ENCODE measurements at places on chromosomes 3 and 15. TPM values are rescaled to one million over a fixed set of nuclear protein-coding genes. Genes with fewer than 3 reads are reported as not detected.

Gene CCDC174
- total RNA-seq: 16.6 TPM

Gene SAMMSON
- total RNA-seq: not detected

Gene MKRN2OS
- total RNA-seq: not detected

Gene GOLGA8M
- 0.46 TPM for total RNA-seq

Gene ALG1L2
- total RNA-seq: not detected

Gene RBP2
- total RNA-seq: not detected

Gene CPNE4
- total RNA-seq: not detected

Gene CCNDBP1
- total RNA-seq: 79.5 TPM

Gene IL5RA
- total RNA-seq: 0.15 TPM

Gene TM2D3
- 48.1 TPM for total RNA-seq

Gene PLA2G4E
- not detected for total RNA-seq

Gene CD96
- 37.9 TPM for total RNA-seq

Gene C3orf22
- total RNA-seq: not detected

Gene DAZL
- total RNA-seq: not detected

- no peak for DNase-seq
These were observed 127.5 kb upstream of the STRIT1 start for GRCh38 chr3:155420881-155421486.

GRCh38 chr3:167666563-167666962, 12.8 kb upstream of the WDR49 start:
- DNase-seq: no peak

DNA sequence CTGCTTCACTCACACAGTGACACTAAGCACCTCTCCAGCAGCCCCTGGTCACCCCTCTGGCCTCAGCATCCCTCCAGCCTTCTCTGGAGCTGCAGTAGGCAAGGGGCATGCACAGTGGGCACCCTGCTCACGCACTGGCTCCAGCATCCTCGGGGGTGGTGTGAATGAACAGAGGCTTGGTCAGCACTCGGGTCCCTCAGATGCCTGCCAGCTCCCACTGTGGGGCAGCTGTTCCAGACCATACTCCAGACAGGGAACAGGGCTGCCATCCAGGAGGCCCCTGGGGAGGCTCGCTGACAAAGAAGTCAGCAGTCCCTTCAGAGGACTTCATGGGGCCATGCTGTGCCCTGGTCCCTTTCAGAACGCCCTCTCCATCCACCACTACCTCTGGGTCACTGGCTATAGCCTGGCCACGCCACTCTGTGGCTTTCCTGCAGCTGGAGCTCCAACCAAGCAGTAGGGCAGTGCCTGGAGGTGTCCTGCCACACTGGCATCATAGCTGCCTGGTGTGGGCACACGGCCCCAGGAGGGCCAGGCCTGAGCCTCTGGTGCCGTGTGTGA, 26.3 kb downstream of the ALS2CL start:
- peak; percentile 3 for DNase-seq

- peak; percentile 52 for DNase-seq
These were observed 60.3 kb downstream of the RGMA start for GRCh38 chr15:93028632-93029213.

- no peak for DNase-seq
These were observed 465.0 kb upstream of the ROBO1 start for GRCh38 chr3:80232760-80233159.

- peak; percentile 36 for DNase-seq
These were observed 100.2 kb downstream of the LARS2 start for GRCh38 chr3:45488591-45488990.

- DNase-seq: no peak
These were observed 57.1 kb downstream of the CLDN1 start for GRCh38 chr3:190265126-190265525.

DNA sequence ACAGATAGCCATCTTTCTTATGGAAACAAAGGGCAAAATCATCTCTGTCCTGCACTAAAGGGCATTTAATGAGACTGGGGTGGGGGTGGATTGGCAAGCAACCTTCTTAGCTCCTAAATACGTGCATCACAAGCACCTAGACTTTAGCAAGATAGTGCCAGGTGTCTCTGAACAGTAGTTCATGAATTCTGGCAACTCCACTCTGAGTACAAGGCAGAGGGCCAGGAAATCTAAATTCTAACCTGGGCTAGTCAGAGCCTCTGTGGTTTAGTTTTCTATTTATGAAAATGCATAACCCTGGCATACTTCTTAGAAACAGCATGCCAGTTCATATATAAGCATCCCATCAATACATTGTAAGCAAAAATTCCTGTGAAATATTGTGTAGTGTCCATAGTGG, 788.5 kb downstream of the MCTP2 start:
- no peak for DNase-seq

- DNase-seq: peak; percentile 58
These were observed 1.0 kb downstream of the NGRN start for GRCh38 chr15:90266485-90266884.

- peak; percentile 85 for DNase-seq
These were observed 8.6 kb downstream of the FBXL22 start for GRCh38 chr15:63605816-63606215.

DNA sequence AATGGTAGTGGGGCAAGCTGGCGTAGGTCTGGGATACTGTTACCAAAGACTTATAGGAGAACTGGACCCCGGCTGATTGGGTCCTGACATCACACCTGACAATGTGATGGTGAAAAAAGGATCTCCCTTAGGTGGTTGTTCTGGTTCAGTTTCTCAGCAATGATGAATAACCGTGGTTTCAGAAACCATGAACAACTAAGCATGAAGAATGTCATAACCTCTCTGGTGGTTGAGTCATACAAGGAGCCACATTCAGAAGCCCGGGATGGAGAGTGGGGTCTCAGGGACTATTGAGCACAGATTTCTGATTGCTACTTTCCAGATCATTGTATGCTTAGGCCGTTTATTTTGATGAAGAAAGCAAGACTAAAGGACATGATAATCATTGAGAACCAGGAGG, 17.4 kb downstream of the GPR160 start:
- DNase-seq: peak; percentile 50

DNA sequence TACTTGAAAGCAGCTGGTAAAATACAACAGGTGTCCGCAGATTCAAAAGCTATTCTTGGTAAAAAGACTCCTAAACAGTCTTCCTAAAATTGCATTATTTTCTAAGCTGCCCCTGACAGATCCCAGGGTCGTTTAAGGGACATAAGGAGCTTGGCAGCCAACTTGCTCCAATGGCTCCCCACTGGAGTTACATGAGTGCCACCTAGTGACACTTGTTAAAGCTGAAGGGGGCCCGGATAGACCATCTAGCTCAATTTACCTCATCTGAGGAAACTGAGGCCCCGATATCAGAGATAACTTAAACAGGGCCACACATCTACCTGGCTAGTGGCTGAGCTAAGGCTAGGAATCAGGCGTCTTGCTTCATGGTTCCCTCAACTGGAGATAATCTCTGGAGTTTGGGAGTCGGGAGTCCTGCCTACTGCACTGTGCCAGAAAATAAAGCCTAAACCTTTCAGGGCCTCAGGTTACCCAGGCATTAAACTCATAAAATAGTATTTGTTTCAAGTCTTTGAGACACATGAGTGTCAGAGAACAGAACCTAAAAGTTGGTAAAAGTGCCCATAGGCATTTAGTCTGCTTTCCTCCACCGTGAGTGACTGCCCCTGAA, 6.5 kb upstream of the TBC1D23 start:
- peak; percentile 51 for DNase-seq

- DNase-seq: no peak
These were observed 13.5 kb upstream of the GRAMD1C start for GRCh38 chr3:113825090-113825489.

DNA sequence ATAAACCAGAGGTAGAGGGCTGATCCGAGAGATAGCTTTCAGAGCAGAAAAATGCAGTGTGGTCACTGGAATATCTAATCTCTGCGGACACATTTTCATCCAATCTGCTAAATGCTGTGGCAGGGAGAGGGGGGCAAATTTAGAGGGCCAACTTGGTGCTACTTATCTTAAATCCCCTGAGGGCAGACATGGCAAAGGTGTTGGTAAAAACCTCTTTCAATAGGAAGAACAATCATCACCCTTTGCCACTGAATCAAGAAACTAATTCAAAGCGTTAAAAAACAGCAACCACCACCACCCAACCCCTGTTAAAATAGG, 152.9 kb downstream of the MECOM start:
- DNase-seq: no peak

- no peak for DNase-seq
These were observed 30.1 kb downstream of the IGF1R start for GRCh38 chr15:98678484-98678883.

- DNase-seq: no peak
These were observed 45.0 kb upstream of the SPRED1 start for GRCh38 chr15:38207621-38208020.

- DNase-seq: no peak
These were observed 23.5 kb downstream of the PAK2 start for GRCh38 chr3:196763179-196763578.

DNA sequence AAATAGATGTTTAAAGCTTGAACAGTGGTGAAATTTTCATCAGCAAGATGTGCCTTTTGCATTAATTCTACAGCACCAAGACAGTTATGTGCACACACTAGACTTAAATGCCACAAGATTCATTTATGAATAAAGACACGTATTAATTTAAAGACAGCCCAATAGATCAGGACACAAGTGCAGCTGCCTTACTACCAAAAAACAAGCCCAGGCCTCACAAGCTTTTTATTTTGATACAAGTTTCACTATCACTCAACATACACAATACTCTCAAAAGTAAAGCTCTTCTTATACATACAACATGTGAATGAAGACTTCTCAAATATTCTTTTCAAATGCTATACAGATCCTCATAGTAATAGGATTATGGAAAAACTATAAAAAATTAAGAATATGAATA, 2.4 kb downstream of the ACAP2 start:
- no peak for DNase-seq

GRCh38 chr15:62307551-62307950, 142.5 kb upstream of the C2CD4B start:
- DNase-seq: no peak

DNA sequence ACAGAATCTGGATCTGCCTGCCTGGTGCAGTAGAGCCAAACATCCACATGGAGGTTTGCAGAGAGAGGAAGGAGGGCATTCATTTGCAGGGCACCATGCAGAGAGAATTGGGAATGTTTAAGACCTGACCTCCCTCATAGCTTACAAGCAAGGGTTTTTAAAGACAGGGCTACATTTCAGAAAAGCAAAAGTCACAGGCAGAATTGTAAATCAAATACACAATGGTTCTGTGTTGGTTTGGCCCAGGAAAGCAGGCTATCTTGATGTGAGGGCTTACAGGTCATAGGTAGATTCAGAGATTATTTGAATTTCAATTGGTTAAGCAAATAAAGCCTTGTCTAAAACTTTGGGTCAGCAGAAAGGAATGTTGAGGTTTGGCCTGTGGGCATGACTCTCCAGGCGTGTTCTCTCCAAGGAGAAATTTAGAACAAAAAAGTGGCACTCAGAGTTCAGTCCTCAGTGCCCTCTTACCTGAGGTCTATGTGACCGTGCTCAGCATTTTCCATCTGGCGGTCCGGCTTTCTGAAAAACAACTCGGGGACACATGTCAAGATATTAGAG, 91.5 kb downstream of the CD47 start:
- no peak for DNase-seq

DNA sequence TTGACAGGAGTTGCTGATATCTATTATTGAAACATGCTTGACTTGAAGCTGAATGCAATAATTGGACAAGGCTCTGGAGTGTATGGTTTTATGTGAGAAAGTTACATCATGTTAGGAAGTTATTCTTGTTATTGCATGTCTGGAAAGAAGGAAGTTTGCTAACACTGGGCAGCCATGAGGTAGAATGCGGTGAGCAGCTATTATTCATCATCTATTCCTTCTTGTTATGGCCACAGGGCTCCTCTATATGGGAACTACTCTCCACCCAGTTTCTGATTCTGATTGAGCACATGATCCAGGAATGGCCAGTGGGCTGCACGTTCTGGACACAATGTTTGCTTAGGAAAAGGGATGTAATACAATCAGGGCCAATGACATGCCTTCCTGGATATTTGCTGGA, 37.8 kb upstream of the SCN5A start:
- no peak for DNase-seq

DNA sequence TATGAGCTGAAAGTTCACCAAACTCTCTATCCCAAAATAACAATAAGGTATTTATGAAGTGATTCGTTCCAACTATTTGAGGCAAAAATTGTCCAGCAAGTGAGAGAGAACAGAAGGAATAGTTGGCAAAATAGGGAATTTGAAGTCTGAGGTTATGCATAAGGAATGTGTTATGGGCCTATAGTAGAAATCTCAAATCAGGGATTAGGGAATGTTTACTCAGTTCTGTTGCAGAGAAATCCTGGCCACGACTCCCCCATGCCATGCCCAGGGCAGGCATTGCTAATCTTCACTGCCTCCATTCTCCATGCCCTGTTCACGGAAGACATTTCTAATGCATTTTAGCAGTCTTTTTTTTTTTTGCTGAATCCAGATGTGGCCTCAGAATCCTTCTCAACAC, 58.6 kb downstream of the FLNB start:
- DNase-seq: no peak

GRCh38 chr3:124373524-124373923, 356.7 kb upstream of the UMPS start:
- DNase-seq: peak; percentile 36

- DNase-seq: no peak
These were observed 243.8 kb downstream of the CACNA2D3 start for GRCh38 chr3:54366007-54366750.

DNA sequence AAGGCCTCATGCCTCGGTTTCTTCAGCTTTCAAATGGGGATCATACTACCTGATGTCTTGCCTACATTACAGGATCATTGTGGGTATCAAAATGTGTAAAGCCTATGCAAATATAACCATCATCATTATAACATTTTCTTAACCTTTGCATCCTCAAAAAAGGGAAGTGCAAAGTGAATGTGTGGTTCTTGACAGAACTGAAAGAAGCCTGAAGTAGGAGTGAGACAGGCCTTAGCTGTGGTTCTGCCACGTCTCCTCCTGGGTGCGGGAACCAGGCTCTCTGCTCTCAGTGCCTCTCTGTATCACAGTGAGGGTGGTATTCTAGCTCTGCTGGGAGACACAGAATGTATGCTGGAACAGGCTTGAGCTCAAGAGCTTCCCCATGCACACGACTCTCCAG, 316.9 kb upstream of the ICE2 start:
- peak; percentile 74 for DNase-seq

- DNase-seq: no peak
These were observed 39.3 kb upstream of the GATA2 start for GRCh38 chr3:128532012-128532983.

DNA sequence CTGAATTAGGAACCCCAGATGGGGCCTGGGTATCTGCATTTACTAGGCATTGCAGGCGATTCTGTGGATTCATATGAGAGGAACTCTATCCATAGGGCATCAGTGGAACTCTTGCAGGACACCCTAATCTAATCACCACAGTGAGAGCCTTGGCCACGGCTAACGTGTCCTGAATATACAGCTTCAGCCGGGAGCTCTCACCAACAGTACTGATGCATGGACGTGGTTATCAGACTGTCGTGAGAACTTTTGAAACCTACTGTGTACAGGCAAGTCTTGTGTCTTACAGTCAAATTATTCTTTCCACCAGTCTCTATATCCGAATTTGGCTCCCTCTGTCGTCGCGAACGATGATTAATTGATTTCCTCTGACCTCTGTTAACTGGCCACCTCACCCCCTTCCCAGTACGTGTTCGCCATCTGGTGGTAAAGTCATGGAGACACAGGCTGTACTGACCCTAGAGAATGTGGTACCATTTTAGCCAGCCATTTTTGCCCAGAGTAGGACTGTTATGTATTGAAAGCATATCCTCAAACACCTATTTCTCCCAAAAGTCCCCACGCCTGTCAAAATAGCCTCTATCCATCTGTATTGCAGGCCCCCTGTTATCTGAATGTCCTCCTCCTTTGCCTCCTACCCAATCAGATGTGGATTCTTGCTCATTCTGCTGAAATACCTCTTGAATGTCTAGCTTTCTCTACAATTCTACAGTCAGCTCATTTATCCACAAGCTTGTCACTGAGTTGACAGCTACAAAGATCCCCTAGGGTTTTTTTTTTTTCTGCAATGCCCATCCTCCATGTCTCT, 39.7 kb downstream of the GLDN start:
- DNase-seq: peak; percentile 46

Measured in activated CD4-positive, alpha-beta memory T cell treated with anti-CD3 and anti-CD28 coated beads for 36 hours (primary cell).